ENCODE measurements at places on chromosomes 2 and 18.

GRCh38 chr2:162328424-162329157 is 10.1 kb upstream of the IFIH1 start:
- H3K36me3 ChIP-seq: no peaks in the 10 kb centered on the region
- no peak overlapping the region for H3K4me3 ChIP-seq
- H3K27ac ChIP-seq: no peak overlapping the region

- no peaks in the 10 kb centered on the region for H3K27me3 ChIP-seq
- peaks cover 9% of the 10 kb centered on the region for H3K4me1 ChIP-seq
- peaks cover 1% of the 10 kb centered on the region for H3K36me3 ChIP-seq
- no peak overlapping the region for H3K4me3 ChIP-seq
- peak overlapping the region; percentile 0 for H3K27ac ChIP-seq
- no peak for DNase-seq
Observed at GRCh38 chr2:216283038-216283900, 89.0 kb downstream of the MARCHF4 start.

- peaks cover 32% of the 10 kb centered on the region for H3K4me1 ChIP-seq
- H3K4me3 ChIP-seq: peak overlapping the region; percentile 66
- no peak for DNase-seq
Observed at GRCh38 chr18:49788327-49788898, 24.9 kb downstream of the ACAA2 start.

GRCh38 chr2:130390460-130391057 is 34.7 kb downstream of the PTPN18 start:
- peak overlapping the region; percentile 95 for H3K4me3 ChIP-seq
- DNase-seq: no peak

DNA sequence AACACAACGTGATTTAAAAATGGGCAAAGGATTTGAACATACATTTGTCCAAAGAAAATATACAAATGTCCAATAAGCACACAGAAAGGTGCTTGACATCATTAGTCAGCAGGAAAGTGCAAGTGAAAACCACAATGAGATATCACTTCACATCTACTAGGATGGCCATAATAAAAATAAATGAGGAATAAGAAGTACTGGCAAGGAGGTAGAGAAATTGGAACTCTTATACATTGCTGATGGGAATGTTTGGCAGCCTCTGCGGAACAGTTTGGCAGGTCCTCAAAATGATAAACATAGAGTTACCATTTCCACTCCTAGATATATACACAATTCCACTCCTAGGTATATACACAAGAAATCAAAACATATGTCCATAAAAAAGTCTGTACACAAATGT is 51.0 kb upstream of the PGAP1 start:
- H3K27ac ChIP-seq: no peak overlapping the region
- H3K4me1 ChIP-seq: no peaks in the 10 kb centered on the region
- no peaks in the 10 kb centered on the region for H3K27me3 ChIP-seq
- H3K4me3 ChIP-seq: no peak overlapping the region

- peaks cover 11% of the 10 kb centered on the region for H3K27me3 ChIP-seq
- no peaks in the 10 kb centered on the region for H3K4me1 ChIP-seq
- no peak for DNase-seq
- no peak overlapping the region for H3K4me3 ChIP-seq
- no peak overlapping the region for H3K27ac ChIP-seq
- H3K36me3 ChIP-seq: no peaks in the 10 kb centered on the region
Observed at GRCh38 chr2:173010233-173010632, 65.4 kb upstream of the MAP3K20 start.

GRCh38 chr2:154855138-154855537 is 156.6 kb downstream of the KCNJ3 start:
- no peaks in the 10 kb centered on the region for H3K36me3 ChIP-seq
- no peaks in the 10 kb centered on the region for H3K27me3 ChIP-seq
- DNase-seq: no peak
- H3K4me1 ChIP-seq: no peaks in the 10 kb centered on the region
- H3K27ac ChIP-seq: no peak overlapping the region

GRCh38 chr18:11653521-11653920 is 35.5 kb upstream of the GNAL start:
- H3K27ac ChIP-seq: no peak overlapping the region
- no peak for DNase-seq
- H3K36me3 ChIP-seq: peaks cover 5% of the 10 kb centered on the region
- H3K4me3 ChIP-seq: no peak overlapping the region
- H3K4me1 ChIP-seq: peaks cover 1% of the 10 kb centered on the region
- peaks cover 12% of the 10 kb centered on the region for H3K27me3 ChIP-seq

All from naive thymus-derived CD8-positive, alpha-beta T cell (primary cell).